ENCODE measurements at places on chromosomes 2 and 18.
A peak's percentile ranks its signal among the peaks of the same experiment; 100 is the strongest.

DNA sequence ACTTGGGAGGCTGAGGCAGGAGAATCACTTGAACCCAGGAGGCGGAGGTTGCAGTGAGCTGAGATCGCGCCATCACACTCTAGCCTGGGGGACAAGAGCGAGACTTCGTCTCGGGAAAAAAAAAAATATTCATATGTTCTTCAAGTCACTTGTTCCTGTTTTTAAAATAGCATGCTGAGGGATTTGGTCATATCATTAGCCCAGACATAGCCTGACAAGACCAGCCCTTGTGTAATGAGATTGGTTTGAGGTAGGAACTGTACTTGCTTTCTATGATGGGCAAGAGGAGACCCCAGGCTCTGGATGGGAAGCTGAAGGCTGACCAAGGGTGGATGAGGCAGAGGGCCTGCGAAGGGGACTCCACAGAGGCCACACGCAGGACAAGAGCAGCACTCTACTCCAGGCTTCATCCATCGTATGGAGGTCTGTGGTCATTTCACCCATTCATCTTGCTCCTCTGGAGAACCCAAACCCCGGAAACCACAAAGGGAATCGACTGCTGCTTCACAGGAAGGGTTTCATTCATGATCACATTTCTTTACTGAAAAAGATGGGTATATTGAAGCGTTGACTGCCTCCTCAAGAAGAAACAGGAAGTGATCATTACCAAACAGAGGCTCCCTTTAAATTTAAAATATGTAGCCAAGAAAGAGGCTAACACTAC, 87.1 kb upstream of the ZNF397 start:
- no peak for DNase-seq

- DNase-seq = peak; percentile 73
Observed at GRCh38 chr18:45621061-45621511, 5.8 kb downstream of the SLC14A2 start.

- no peak for DNase-seq
Observed at GRCh38 chr2:174611854-174612253, 14.2 kb upstream of the WIPF1 start.

GRCh38 chr18:5746844-5747243, 148.5 kb downstream of the TMEM200C start:
- no peak for DNase-seq

- peak; percentile 84 for DNase-seq
Observed at GRCh38 chr2:9739531-9739964, 103.7 kb upstream of the TAF1B start.

GRCh38 chr2:189982780-189983394, 79.6 kb downstream of the MSTN start:
- no peak for DNase-seq

- no peak for DNase-seq
Observed at GRCh38 chr2:217820904-217821303, 181.9 kb downstream of the TNS1 start.

DNA sequence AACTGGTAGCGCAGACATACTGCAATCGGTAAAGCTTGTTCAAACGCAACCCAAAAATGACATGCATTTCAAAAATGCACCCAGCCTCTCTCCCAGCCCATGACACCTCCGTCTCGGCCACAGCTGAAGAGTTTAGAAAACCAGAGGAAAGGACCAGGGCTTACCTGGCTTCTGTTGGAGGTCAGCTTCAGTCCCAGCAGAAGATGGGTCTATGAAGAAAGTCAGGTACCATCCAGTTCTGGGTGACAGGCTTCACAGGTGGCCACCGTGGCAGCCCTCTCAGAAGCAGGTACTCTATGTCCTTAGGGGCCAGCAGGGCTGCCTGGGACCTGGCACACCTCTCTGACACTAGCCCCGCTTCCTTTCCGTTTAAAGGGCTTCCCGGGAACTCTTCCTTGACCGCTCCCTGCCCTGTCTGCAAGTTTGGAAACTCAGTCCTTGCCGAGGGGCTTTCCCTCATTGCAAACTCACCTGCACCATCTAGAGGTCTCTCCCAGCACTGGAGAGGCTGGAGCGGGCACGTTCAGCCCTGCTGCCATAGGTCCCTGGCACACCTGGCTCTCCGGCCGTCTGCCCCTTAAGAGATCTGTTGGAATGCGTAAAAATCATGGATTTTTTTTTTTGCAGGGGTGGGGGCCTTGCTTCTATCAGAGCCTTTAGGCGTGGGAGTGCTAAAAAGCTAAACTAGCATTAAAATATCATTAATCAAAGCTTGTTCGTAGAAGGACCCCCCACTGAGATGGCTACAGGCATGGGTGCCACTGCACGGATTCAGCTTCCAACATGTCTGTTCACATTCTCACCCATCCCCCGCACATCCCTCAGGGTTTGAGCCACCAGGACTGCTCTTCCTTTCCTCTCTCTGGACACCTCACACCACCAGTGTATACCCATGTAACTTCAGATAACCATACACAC, at the start of gene EDAR:
TSS of gene EDAR (minus strand) at position 425 of the 918 bp plus-strand sequence. CDS start 58,206 bp downstream, outside the sequence.
- peak; percentile 72 for DNase-seq

DNA sequence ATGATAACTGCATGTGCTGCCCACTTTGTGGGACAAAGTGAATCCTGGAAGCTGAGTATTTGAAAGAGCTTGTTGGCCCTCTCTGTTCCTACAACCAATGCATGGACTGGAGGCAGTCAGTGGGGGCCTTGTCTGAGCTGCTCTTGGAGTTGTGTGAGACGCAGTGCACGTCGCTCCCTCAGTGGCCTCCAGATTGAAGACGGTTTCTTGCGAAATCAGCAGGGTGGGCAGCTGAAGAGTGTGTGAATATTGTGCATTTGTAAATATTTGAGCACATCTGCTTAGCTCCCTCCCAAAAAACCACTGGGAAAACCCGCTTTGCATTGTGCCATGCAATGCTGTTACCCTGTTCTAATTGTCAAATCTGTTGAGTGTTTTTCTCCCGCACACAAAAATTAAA, 782.8 kb downstream of the PLCL1 start:
- no peak for DNase-seq

- DNase-seq = no peak
Observed at GRCh38 chr2:210568108-210568507, 11.7 kb downstream of the CPS1 start.
